ENCODE measurements at places on chromosomes 16 and 17.

- H3K27ac ChIP-seq, result no peak overlapping the region
- no peaks in the 10 kb centered on the region for H3K27me3 ChIP-seq
- H3K36me3 ChIP-seq, result no peaks in the 10 kb centered on the region
- H3K4me1 ChIP-seq, result peaks cover 25% of the 10 kb centered on the region
Measured at GRCh38 chr17:68087851-68088250, 52.3 kb downstream of the KPNA2 start.

DNA sequence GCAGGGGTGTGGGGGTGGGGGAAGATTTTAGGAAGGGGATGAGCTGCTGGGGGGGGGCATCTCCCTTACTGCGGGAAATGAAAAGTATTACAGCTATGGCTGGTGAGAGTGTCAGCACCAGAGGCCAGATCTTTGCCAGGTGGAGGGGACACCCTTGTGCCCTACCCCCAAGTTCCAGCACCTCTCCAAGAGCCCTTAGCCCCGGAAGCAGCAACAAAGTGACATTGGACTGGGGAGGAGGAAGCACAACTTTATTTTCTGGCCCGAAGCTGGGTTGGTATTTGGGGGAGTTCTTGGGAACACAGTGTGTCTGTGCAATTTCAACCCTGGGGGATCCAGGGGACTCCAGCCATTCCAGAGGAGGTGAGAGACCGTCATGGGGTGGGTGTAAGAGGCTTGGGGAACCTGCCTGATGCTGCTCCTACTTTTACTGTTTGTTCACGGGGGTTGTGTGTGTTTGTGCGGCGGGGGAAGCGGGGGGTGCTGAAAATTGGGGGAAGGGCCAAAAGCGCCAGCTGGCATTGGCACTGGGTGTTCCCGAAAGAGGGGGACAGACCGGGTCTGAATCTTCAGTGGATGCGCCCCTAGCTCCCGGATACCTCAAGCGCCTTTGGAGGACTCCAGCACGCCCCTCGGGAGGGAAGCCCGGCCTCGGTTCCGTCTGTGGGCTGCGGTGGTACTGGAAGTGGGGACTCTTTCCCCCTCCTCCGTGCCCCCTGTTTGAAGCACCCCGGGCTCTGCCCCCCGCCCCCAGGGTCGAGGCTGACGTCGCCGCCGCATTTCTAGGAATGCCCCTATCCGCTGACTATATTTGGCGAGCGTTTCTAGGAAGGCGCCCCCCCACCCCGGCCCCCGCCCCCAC lies 230.3 kb downstream of the MRTFB start:
- peak overlapping the region; percentile 41 for H3K4me3 ChIP-seq
- no peaks in the 10 kb centered on the region for H3K27me3 ChIP-seq
- H3K4me1 ChIP-seq, result peaks cover 8% of the 10 kb centered on the region
- DNase-seq, result peak; percentile 30

DNA sequence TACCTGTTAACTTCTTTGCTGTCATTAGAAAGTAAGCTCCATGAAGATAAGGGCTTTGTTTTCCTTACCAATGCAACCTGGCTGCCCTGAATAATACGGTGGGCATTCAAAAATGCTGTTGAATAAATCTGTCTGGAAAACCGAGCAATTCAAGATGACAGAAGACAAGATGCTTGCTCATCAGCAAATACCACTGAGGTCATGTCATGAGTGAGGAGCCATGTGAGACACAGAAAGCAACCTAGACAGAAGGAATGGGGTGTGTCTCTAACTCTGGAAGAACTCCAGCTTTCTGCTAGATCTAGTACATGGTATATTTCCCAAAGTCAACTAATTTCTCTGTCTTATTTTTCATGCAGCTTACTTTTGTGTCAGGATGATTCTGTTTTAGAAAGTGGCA lies 64.2 kb downstream of the STH start:
- no peak overlapping the region for H3K4me3 ChIP-seq
- H3K27ac ChIP-seq, result no peak overlapping the region
- DNase-seq, result no peak
- peaks cover 44% of the 10 kb centered on the region for H3K36me3 ChIP-seq

DNA sequence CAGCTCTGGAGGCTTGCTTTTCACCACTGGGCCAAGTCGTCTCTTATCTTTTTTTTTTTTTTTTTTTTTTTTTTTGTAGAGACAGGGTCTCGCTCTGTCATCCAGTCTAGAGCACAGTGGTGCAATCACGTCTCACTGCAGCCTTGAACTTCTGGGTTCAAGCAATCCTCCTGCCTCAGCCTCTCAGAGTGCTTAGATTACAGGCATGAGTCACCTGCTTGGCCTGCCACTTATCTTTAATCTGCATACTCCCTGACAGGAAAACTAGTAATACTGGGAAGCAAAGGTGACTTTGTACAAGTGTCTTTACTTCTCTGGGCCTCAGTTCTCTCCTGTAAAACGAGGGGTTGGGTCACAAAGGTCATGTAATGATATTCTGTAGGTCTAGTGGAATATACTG lies 15.0 kb downstream of the NTN1 start:
- no peak for DNase-seq
- H3K27me3 ChIP-seq, result no peaks in the 10 kb centered on the region
- H3K27ac ChIP-seq, result no peak overlapping the region
- no peaks in the 10 kb centered on the region for H3K36me3 ChIP-seq
- H3K4me1 ChIP-seq, result no peaks in the 10 kb centered on the region
